ENCODE measurements at places on chromosomes 7 and 10.

DNA sequence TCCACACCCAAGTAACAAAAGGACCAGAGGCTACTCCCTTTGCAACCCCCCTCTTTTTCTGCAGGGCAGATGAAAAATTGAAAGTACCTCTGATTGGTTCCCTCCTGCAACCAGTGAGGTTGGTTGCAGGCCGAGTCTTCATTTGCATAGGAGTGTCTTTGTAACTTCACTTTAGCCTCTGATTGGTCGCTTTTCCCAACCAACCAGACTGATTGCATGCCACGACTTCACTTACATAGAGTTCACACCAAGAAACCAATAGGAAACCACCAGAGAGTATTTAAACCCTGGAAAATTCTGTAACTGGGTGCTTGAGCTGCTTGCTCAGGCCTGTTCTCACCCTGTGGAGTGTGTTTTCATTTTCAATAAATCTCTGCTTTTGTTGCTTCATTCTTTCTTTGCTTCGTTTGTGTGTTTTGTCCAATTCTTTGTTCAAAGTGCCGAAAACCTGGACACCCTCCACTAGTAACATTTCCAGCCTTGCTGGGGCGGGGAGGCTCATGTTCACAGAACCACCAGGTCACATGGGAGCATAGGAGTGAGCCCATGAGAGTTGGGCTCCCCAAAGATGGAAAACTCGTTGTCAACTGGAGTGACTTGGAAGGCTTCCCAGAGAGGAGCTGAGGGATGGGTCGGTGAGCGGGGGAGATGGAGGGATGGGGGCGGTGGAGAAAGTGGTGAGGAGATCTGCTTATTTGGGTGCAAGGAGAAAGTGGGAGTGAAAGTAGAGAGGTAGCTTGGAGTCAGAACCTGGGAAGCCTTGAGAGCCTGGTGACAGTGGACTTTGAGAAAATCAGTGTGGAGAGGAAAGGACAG lies 223.6 kb downstream of the GFRA1 start:
- DNase-seq, result no peak

GRCh38 chr10:47058032-47058702 lies 146.9 kb downstream of the PTPN20 start:
- no peak for DNase-seq

DNA sequence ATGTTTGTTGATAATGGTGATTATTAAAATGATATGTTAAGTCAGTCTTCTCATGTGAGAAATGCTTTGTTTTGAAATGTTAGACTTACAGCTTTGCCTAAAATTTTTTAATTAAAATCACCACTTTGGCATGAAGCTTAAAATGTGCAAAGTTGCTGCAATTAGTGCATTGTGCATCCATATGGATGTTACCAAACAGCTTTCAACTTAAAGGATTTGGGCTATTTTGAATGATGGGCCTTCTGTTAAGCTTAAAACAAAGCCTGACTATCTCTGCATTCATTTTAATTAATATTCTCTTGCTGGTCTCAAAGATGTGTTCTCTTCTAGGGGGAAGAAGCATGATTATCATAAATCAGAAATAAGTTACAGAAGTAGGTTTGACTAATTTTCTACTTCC lies 64.6 kb upstream of the FZD1 start:
- no peak for DNase-seq

DNA sequence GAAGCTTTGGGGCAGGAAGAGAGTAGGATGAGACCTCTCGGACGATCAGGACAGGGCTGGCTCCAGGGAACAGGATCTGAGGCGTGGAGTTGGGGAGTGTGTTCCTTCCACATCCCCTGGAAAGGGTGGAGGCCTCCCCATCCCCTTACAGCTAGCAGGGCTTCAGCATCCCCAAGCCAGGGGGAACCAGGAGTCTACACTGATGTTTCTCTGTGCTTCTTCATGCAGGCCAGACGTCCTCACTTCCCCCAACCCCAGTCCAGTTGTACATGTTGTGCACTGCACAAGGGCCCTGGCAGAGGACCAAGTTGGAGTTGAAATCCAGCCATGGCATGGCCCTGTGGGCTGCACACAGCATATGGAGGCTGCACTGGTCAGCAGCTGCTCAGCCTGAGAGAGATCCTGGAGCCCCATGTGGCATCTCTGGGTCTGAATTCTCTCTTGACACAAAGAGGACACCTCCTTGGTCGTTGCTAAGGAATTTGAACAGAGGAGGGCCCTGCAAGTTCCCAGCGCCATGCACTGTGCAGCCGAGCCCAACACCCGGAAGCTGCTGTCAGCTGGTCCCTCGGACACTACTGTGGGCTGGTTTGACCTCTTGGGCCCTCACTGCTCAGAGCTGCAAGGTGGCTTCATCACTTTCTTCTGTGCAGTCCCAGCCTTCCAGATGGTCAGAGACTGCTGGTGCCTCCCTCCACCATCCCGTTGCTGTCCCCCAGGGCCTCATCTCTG lies 181.1 kb downstream of the DNAJB6 start:
- no peak for DNase-seq

DNA sequence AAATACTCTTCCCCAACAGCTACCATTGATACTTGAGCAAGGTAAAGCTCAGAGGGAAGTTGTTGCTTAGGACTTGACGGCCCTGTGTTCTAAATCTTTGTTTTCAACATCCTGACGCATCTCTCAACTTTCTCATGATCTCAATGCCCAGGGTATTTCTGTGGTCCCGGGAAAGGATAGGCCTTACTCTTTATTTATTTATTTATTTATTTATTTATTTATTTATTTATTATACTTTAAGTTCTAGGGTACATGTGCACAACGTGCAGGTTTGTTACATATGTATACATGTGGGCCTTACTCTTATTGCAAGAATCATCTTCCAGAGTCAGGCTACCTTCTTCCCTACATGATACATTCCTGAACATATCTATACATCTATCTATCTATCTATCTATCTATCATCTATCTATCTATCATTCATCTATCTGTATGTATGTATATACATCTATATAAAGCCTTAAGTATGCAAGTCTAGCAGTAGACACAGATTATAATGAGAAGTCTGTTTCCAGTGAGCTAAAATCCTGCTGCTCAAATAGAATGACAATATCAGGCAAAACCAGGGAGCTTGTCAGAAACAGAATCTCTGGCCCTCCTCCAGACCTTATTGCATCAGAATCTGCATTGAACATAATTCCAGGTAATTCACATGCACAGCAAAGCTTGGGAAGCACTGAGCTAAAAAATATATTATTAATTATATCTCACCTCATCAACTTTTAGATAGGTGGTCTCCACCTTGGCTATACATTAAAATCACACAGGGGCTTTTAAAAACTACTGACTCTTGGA lies 12.2 kb upstream of the CPA5 start:
- peak; percentile 28 for DNase-seq

GRCh38 chr10:98373260-98374040 lies 41.5 kb downstream of the PYROXD2 start:
- DNase-seq, result no peak

GRCh38 chr10:126126023-126126422 lies 229.7 kb downstream of the FANK1 start:
- DNase-seq, result no peak

- no peak for DNase-seq
Observed at GRCh38 chr7:102085218-102085772, 201.4 kb upstream of the SH2B2 start.

DNA sequence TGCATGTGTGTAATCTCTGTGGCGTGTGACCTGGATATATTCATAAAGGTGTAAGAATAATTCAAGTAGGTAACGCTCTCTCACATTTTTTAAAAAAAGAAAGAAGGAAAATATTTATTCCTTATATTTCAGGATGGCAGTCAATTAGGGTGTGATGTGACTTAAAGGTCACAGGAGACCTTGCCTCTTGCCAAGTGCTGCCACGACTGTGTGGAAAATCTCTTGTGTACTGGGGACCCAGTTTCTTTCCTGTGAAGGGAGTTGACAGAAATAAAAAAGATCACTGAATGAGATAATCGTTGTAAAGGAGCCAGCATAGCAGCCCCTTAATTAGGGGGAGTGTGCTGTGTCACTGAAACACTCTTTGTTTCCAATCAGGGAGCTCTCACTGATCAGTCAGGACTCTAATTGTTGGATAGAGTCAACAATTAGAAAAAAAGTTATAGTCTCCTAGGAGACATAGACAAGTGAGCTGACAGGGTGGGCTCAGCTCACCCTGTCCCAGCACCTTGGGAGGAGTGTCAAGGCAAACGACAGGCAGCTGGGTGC lies 31.1 kb downstream of the PTPRE start:
- DNase-seq, result no peak

DNA sequence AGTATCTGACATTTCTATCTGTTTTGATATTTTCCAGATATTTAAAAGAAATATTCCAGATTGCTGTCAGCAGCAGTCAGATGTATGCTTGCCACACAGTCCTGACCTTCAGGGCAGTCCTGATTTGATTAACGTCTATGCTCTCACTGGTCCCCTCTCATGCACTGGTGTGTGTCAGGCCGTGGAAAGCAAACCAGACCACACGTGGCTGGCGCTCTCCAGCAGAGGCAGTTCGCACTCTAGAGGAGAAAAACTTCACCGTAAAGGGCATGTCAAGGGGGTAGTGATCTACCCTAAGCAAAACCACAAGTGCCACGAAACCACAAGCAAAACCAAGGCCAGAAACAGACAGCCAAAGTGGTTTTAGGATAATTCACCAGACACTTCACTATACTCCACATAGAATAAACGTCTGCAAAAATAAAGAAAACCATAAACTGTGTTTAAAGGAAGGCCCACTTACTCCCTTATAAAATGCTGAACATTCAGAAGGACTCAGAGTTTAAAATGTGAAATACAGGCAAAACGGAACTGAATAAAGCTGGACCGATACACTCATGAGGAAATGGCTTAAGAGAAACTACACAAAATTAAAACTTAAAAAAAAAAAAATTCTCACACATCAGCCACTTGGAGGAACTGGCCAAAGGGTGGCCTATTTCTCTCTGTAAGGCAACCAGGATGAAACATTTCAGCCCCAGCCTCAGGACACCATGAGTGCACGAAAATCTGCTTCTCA lies 26.4 kb downstream of the PARP12 start:
- no peak for DNase-seq

DNA sequence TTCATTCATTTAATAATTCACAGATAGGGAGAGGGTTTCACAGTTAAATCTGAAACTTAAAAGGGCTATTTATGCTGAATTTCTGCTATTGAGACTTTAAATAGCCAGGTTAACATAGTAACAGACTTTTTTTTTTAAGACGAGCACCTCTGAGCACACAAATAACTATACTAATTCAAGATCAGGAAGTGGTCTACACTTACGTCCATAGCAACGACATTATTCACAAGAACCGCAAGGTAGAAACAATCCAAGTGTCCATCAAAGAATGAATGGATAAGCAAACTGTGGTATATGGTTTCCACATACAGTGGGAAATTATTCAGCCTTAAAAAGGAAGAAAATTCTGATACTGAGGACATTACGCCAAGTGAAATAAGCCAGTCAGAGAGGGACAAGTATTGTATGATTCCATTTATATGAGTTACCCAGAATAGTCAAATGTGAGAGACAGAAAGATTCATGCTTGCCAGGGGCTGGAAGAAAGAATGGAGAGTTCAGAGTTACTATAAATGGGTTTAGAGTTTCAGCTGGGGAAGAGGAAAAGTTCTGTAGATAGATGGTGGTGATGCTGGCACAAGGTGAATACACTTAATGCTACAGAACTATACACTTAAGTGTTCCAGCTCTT lies 140.3 kb upstream of the LAMB4 start:
- DNase-seq, result no peak

GRCh38 chr10:132336064-132336746 lies 4.2 kb downstream of the LRRC27 start:
- no peak for DNase-seq

GRCh38 chr7:105808703-105809590 lies 67.5 kb downstream of the ATXN7L1 start:
- DNase-seq, result no peak

DNA sequence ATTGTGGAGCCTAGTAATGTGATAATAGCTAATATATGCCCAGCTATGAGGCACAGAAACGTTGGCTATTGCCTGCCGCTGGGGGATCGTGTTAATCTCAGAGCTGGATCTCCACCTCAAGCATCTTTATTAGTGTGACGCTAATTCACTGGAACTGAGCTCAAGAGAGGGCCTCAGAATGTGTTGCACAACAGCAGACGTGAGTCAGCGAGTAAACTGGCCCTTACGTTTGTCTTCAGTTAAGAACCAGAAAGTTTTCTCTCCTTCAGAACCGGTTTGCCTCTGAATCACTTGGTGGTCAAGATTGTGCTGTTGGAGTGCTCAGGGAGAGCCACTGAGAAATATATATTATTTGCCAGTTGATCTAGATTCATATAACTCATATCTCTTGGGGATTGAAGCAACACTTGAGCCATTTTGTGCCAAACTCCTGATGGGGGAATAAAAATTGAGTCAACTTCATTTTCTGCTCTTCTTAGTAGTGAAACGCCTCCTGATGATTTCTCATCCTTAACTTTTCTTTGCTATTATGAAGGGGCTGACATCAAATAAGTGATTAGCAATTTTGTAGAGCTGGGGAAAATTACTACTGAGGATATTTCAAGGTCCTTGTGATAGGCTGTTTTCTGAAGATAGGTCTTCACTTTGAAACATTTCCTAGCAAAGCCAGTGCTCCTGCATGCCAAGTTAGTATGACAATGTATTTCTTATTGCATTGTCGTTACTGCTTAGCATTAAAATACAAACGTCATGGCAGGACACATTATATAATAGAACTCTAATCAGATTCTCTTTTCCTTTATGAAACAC lies 22.3 kb downstream of the BZW2 start:
- DNase-seq, result no peak

- no peak for DNase-seq
Observed at GRCh38 chr7:81549484-81550016, 220.3 kb downstream of the HGF start.

GRCh38 chr10:89283025-89283935 lies 18.6 kb upstream of the IFIT2 start:
- DNase-seq, result peak; percentile 27

- no peak for DNase-seq
Observed at GRCh38 chr7:130417213-130417612, 23.6 kb downstream of the CEP41 start.

DNA sequence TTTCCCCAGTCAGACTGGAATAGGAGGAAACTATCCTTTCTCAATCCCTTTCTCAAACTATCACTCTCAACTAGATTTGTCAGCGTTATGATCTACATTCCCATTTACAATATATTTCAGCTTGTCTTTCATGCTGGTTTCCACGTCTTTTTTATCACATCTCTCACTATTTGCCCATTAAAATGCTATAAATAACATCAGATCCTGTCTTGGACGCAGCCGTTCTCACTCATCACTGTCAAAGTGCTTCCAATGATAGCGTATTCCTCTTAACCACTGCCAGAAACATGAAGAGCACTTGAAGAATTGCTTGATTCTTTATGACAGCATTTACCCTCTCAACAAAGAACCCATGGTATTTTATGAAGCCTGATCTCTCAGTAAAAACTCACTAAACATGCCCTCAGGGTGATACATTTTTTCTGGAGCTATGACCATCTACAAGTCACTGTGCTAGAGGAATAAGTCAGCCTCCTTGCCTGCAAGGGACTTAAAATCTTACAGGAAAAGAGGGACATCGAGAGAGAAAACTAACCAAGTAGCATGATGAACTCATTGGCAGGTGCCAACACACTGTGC lies 205.6 kb upstream of the PFKP start:
- DNase-seq, result no peak

GRCh38 chr10:85012305-85012704 lies 683.9 kb downstream of the CCSER2 start:
- DNase-seq, result peak; percentile 86

- no peak for DNase-seq
Observed at GRCh38 chr7:28173531-28173930, 7.1 kb downstream of the JAZF1 start.
